Umbilical cord (tissue), 2 donors: ENCODE measurements at places on chromosomes 3 and 15. TPM values are rescaled to one million over a fixed set of nuclear protein-coding genes. Genes with fewer than 3 reads are reported as not detected.

- DNase-seq, result no peak
These were observed 9.2 kb downstream of the FYCO1 start for GRCh38 chr3:45986303-45986982.

The SLC6A20 gene
- 2.9 TPM for total RNA-seq

The POTEB3 gene
- total RNA-seq, result 1.4 TPM

The SH2D7 gene
- 0.24 TPM for total RNA-seq

The ZBED2 gene
- total RNA-seq, result 8.7 TPM

DNA sequence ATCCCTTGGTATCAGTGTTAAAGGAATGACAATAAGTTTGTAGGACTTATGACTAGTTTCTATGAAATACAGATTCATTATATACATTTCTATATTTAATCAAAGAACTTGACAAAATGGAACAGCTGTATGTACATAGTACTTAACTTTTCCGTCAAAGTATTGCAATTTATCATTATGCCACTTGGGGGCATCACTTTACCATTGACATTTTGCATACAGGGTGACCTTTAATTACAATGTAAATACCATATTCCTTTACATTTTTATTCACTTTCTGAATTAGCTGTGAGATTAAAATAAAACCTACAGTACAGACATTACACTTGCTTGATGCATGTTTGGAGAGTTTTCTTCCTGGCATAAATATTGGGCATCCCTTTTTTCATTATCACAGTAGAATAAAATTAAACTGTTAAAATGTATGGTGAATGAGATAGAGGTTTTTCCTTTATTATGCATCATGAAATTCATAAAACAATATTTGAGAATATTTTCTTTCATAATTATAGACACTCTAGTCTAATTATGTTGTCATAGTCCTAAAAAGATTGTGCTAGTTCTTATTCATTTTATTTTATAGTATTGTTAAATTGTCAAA, 6.9 kb downstream of the NEK11 start:
- DNase-seq, result peak; percentile 35

The MRAS gene
- 22.6 TPM for total RNA-seq

GRCh38 chr15:92091155-92091734, 237.7 kb downstream of the SLCO3A1 start:
- DNase-seq, result no peak

- no peak for DNase-seq
These were observed 4.4 kb downstream of the GABPB1 start for GRCh38 chr15:50350621-50351020.

The LYZL4 gene
- not detected for total RNA-seq

DNA sequence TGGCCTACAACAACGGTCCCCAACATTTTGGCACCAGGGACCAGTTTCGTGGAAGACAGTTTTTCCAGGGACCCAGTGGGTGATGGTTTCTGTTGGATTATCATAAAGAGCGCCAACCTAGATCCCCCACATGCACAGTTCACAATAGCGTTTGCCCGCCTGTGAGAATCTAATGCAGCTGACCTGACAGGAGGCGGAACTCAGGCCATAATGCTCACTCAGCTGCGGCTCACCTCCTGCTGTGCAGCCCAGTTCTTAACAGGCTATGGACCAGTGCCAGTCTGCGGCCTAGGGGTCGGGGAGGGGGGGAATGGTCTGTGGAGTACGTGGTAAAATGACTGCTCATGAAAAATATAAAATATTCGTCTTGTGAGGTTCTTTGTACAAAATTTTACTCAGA, 518.5 kb upstream of the CADM2 start:
- DNase-seq, result no peak

The COX17 gene
- total RNA-seq, result 25.8 TPM

DNA sequence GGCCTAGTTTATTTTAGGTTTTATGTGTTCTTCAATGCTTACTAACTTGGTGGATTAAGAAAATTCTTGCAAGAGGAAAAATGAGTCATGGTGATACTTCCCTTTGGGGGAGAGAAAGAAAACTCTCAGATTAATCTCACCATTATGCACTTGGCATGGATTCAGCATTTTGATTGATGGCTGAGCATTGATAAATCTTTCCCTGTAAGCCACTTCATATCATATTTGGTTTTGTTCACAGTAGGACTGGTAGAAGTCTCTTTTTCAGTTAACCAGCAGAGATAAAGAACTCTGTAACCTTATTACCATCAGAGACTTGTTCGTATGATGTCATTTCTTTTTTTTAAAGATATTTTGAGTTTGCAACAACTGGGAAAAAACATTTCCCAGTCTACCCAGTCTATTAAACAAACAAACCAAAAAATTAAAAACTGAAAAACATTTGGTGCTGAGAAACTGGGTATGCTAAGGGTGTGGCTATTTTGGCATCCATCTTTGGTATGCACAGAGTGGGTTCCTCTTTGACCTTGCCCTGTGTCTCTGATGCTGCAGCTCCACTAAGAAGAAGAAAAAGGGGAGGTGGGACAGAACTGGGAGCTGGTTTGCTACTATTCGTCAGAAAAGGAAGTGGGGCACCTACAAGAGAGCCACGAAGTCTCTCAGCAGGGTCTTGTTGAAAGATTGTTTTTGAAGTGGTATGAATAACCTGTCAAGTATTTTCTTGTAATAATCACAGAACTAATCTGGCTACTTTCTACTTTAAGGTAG, 17.2 kb downstream of the TMOD3 start:
- DNase-seq, result peak; percentile 74

GRCh38 chr3:47890126-47890827, 87.3 kb downstream of the DHX30 start:
- peak; percentile 21 for DNase-seq

The DCP1A gene
- total RNA-seq, result 12.8 TPM

DNA sequence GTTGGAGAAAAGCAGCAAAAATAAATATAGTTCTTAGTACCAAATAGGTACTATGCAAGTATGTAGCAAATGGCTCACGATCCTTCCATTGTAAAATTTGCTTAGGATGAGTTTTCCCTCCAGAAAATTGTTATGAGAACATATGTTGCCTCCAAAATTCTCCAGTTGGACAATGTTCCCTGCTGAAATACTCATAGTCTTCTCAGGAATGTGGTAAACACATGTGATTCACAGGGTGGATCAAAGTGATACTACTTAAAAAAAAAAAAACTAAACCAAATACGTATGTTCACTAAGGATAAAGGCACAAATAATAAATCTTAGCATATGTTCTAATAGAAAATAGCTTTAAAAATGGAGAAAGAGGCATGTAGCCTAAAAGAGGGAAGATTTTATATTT, 84.3 kb upstream of the ZNF385D start:
- DNase-seq, result peak; percentile 49

DNA sequence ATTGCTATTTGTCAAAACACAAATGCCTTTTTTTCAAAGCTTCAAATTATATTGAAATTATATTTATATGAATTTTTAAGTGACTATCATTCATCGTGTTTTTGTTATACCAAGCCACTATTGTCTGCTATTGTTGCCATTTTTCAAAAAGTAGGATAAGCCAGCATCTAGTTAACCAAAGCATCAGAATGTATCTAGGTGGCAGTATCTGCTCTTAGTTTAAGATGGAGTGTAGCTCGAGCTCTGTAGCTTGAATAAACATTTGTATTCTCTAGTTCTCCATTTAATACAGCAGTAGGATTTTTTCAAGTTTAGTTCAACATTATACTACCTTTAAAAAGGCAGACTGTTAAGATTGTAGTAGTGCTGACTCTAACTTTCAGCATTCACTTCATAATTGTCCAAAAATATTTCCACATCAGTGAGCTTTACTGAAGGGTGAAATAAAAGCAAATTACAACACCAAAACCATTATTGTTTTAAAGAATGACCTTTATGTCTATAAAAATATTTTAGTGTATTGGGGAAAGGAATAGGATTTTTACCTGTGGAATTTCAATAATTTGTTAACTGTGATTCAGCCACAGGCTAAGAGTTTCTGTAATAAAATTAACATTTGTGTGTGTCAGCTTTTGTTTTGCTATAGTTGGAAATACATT, 19.6 kb upstream of the C15orf61 start:
- peak; percentile 49 for DNase-seq

DNA sequence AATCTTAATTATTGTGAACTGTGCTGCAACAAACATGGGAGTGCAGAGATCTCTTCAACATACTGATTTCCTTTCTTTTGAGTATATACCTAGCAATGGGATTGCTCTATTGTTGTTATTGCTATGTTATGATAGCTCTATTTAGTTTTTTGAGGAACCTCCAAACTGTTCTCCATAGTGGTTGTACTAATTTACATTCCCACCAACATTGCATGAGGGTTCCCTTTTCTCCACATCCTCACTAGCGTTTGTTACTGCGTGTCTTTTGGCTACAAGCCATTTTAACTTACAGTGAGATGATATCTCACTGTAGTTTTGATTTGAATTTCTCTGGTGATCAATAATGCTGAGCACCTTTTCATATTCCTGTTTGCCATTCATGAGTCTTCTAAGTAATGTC, 45.5 kb upstream of the TNFSF10 start:
- no peak for DNase-seq

DNA sequence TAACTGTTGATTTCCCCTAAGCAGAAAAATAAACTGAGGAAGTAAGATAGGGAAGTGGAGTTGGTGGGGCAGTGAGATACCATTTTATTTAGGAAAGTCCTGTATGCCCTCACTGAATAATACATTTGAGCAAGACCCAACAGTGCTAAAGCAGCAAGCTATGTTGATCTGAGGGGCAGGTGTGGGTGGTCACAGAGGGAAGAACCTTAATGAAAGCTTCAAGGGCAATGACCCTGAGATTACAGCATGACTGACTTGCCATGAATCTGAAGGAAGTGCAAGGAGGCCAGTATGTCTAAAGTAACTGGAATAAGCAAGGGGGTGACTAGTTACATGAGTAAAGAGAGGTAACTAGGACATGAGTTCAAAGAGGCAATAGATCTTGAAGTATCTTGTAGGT, 159.5 kb downstream of the CD47 start:
- DNase-seq, result no peak

DNA sequence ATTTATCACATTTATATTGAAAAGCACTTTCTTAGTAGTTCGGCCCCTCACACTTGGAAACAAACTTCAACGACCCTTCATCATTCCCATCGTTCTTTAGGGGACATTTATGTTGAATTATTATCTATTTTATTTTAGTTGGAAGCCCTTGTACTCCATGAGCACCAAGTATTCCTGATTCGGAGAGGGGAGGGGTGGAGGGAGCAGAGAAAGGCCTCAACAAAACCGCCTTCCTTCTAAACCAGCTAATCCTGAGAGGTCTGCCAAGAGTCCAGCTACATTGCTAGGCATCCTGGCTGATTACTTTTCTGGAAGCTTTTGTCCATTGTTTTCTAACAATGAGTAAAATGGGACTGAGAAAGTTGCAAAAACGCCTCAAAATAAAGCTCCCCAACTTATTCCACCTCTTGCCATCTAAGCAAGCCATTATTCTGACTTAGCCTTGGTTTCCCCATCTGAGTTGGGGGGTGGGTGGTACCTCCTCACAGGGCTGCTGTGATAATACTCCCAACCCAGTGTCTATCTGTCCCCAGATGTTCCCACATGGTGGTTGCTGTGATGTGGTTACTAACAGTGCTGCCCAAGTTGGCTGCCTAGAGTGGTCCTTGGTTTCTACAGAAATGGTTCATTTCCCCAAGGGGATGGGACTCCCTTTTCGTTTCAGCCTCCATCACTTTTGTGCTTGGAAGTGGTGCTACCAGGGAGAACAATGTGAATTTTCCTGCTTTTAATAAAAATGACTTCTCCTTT, 1.2 kb upstream of the TMEM158 start:
- peak; percentile 13 for DNase-seq

DNA sequence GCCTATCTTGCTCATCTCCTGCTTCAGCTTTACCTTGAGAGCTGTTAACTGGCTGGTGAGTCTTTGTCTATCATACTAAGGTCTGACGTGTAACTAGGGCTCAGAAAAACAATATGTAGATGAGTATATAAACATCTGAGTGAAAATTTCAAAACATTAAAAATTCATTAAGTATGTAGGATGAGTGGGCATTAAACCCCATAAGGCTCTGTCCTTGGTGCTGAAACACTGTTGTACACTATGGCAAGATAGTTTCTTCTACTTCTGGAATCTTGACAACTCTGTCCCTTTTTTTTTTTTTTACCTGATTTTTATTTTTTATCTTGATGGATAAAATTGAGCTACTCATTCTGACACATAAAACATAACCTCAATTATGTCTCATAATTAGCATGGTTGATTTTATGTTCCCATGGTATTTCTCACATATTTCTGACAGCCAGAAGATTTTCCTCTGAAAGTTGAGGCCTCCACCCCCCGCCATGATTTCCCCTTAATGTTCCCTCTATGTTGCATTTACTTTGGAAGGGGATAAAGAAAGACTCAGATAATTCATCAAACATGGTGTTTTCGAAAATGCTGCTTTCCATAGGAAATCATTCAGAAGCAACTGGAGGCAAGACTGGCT, 54.3 kb downstream of the DGKG start:
- peak; percentile 60 for DNase-seq

DNA sequence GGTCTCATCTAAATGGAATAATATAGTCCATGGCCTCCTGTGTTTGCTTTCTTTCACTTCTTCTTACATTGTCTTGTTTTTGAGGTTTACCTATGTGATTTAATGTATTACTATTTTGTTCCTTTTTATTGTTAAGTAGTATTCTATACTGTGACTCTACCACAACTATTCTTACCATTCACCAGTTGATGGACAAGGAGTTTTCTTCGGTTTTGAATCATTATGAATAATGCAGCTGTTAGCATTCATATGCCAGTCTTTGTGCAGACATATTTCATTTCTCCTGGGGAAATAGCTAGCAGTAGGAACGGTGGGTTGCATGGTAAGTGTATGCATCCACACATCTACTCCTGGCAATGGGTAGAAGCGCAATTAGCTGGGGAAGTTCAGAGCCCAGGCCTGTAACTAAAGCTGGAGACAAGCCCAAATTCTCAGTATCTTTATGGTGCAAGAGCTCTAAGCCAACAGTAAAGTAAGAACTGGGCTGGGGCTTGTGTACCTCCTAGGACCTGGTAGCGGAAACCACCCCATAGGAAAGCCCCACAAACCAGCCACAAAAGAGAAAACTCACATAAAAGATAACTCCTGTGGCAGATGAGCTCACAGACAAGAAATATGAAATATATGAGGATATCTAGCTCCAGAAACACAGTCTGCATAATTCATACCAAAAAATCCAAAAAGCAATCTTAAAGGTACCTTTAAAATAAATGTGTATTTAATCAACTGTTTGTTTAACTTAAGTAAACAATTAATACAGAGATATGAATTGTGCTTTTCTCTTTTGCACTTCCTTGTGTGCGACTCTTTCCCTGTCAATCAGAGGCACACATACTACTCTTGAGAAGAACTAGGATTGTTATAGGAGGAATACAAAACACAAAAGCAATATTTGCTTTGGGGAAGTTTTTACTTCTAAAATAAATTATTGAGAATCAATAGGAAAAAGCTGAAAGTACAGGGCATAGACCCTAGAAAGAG, 2.7 kb upstream of the CSTA start:
- no peak for DNase-seq

DNA sequence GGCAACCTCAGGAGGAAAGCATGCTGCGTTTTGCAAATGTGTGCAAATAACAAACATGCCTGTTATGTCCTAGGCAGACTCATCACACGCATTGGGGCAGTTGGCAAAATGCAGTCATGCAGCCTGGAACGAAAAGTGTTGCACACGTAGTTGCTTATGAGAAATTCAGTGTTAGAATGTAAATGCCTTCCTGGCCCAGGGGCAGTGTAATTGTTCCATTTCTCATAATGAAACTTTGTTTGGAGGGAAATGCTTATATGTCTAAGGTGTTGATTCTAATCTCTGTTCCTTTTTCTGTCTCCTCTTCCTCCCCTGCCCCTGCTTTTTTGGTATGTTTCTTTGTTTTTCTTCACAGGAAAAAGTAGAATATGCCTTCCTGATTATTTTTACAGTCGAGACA, 156.0 kb downstream of the CACNA1D start:
- peak; percentile 39 for DNase-seq
